ENCODE measurements at places on chromosomes 3 and 15.

DNA sequence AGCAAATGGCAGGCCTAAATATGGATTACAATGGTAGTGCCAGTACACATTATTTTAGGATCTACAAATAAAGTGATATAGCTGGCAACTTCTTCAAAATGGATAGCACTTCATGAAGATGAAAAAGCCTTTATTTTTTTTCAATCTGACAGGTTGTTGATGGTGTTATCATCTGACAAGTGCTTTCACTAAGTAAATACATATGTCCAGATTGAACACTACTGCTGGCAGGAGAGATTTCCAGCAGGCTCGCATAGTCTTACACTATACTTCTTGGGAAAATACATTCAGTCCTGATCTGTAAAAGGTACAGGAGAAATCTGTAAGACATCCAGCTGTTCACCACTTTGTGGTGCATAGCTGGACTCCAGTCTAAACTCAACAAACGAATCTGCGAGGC, 50.9 kb upstream of the ALCAM start:
- DNase-seq, result no peak

DNA sequence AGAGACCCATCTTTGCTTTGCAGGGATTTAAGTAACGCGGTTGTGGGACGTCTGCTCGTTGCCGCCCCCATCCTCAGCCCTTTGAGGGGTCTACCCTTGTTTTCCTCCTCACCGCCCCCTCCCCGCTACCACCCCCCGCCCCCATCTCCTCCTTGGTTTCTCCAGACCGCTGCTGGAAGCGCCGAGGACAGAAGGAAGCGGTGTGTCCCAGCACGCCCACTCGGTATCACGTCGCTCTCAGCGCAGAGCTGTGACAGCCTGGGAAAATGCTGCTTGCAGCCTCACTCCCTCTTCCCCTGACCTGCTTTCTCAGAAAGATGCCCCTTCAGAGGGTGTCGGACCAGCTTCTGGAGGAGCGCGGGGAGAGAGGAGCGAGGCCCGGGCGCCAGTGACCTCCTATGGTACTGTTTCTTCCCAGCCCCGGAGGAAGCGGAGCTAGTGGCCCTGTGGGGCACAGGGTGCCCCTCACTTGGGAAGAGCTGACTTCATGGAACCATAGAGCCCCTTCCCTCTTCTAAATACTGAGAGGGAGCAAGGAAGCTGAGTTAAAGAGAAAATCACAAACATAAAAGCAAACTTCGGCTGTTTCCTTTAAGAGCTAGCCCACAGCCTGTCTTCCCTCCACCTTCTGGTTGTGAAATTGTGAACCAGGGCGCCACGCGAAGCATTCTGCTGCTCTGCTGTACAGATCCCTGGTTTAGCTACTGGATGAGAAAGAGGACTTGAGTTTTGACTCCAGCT, 698 bp downstream of the IL1RAP start:
- peak; percentile 17 for DNase-seq

GRCh38 chr3:94269763-94270162, 206.9 kb downstream of the NSUN3 start:
- DNase-seq, result no peak

GRCh38 chr3:97687734-97688133, 76.8 kb upstream of the ARL6 start:
- DNase-seq, result no peak

DNA sequence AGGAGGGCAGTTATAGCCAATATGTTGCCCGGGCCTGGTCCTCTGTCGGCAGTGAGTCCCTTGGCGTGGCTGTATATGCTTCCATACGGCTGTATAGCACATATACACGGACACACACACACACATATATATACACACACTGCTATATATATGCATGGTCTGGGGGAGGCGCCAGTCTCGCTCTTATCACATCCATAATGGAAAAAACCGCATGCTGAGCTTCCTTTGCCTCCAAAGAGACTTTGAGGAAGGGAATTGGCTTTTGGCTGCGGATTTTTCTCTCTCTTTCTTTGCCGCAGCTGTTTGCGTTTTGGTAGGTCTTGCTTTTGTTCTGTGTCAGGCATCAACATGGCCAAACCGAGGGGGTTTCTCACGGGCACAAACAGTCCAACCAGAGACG, 11.3 kb upstream of the TMEM115 start:
- DNase-seq, result no peak

DNA sequence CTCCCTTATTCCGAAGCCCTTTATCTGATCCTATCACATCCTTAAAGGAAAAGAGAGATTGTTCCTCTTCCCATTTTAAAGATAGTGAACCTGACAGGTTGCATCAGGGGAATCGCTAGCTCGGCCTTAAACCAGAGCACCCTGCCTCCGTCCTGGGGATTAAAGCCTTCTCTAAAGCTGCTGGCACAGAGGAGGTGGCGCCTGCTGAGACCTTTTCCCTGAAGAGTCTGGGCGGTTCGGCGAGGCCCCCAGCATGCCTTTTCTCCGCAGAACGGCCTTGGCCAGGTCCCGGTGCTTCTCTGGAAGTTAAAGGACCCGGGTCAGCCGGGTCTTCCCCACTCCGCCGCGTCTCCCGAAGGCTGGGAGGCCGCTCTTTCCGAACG, 593 bp downstream of the FAM219B start:
- DNase-seq, result peak; percentile 8

DNA sequence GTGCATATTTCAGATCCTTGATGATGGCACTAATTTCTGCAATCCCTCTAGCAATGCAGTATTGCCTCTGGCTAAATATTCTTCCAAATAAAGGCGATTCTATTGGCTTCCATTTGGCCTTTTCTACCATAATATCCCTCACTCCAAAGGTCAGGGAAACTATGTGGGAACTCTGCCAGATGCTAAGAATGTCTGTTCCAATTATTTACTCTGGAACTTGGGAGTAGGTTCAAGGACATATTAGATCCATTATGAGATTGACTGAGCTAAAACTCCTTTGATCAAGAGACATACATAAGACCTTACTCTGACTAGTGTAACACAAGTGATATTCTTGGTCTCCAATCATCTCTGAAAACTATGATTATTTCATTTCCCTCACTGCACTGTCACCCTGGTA, 674.5 kb upstream of the NECTIN3 start:
- DNase-seq, result no peak

Measured in activated CD4-positive, alpha-beta T cell treated with anti-CD3 and anti-CD28 coated beads, Interleukin-2, amount 50 U/mL, for 1 hour (primary cell).